Eye (tissue), 1 donor: ENCODE measurements at places on chromosomes 12 and 14.

- DNase-seq, result no peak
Measured at GRCh38 chr14:53412819-53413675, 259.9 kb upstream of the DDHD1 start.

- DNase-seq, result peak; percentile 17
Measured at GRCh38 chr14:59020382-59020781, 168.1 kb upstream of the DAAM1 start.

DNA sequence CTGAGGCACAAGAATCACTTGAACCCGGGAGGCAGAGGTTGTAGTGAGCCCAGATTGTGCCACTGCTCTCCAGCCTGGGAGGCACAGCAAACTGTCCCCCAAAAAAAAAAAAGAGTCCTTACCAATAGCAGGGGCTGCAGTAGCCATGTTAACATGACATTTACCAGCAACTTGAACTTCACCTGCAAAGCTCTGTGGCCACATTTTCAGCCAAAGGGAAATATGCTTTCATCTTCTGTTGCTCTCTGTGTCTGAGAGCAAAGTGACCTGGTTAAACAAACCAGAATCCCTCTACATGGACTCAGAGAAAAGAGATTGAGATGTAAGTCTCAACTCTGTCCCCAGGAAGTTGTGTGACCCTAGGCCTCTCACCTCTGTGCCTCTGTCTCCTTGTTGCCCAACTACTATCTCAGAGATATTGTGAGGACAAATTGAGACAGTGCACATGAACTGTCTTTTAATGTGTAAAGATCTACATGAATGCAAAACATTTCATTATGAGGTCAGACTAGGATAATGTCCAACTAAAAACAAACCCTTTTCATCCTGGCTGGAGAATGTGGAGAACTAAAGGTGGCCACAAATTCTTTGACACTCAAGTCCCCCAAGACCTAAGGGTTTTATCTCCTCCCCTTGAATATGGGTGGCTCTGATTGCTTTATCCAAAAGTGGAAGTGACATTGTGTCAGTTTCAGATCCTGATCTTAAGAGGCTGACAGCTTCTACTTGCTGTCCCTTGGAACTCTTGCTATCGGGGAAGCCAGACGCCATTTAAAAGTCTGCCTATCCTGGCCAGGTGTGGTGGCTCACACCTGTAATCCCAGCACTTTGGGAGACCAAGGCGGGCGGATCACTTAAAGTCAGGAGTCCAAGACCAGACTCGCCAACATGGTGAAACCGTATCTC, 24.7 kb upstream of the P2RX4 start:
- no peak for DNase-seq

- no peak for DNase-seq
Measured at GRCh38 chr12:62787611-62788010, 147.3 kb downstream of the PPM1H start.

DNA sequence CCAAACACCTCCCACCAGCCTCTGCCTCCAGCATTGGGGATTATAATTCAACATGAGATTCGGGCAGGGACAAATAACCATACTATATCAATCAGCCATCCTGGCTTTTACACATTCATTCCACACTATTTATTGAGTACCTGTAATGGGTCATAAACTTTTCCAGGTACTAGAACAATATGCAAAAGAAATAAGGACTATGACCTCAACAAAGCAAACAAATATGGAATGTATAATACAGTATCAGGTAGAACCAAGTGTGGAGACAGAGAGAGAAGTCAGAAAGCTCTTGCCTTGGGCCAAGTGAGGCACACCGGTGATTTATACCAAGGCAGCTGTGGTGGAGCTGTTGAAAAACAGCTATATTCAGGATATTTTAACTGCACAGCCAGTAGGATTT, 116.3 kb downstream of the TSPAN8 start:
- DNase-seq, result no peak

DNA sequence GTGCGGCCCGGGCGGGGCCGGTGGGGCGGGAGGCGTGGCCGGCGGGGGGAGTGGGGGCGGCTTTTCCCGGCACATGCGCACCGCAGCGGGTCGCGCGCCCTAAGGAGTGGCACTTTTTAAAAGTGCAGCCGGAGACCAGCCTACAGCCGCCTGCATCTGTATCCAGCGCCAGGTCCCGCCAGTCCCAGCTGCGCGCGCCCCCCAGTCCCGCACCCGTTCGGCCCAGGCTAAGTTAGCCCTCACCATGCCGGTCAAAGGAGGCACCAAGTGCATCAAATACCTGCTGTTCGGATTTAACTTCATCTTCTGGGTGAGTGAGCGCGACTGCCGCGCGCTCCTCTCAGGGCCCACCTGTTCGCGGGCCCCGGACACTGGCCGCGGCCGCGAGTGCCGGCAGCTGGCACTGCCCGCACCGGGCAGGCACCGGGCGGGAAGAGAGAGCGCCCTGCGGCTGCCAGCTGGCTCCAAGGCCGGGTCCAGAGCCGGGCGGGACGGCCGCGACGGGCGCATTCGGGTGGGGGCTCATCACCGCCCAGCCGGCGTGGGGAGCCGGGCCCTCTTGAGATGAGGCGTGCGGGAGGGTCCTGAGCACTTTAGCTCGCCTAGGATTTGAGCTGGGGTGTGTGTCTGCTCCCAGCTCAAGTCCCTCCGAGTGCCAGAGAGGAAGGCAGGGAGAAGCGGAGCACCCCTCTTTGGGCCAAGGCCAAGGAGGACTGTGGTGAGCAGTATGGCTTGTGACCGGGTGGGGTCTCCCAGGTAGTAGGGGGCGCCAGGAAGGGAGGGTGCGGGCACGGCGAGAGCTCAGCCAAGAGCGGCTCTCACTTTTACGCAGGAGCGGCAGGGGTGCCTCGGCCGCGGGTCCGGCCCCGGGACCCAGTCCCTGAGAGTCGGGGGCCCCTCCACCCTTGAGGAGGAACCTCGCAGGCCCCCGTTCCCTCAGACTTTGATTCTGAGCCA, at the start of gene CD9:
CD9 (plus strand) TSS at position 145 of the 957 bp plus-strand sequence; CDS start at position 245, 100 bp downstream.
- peak; percentile 63 for DNase-seq

GRCh38 chr12:13046964-13047363, 2.8 kb downstream of the FAM234B start:
- DNase-seq, result no peak

DNA sequence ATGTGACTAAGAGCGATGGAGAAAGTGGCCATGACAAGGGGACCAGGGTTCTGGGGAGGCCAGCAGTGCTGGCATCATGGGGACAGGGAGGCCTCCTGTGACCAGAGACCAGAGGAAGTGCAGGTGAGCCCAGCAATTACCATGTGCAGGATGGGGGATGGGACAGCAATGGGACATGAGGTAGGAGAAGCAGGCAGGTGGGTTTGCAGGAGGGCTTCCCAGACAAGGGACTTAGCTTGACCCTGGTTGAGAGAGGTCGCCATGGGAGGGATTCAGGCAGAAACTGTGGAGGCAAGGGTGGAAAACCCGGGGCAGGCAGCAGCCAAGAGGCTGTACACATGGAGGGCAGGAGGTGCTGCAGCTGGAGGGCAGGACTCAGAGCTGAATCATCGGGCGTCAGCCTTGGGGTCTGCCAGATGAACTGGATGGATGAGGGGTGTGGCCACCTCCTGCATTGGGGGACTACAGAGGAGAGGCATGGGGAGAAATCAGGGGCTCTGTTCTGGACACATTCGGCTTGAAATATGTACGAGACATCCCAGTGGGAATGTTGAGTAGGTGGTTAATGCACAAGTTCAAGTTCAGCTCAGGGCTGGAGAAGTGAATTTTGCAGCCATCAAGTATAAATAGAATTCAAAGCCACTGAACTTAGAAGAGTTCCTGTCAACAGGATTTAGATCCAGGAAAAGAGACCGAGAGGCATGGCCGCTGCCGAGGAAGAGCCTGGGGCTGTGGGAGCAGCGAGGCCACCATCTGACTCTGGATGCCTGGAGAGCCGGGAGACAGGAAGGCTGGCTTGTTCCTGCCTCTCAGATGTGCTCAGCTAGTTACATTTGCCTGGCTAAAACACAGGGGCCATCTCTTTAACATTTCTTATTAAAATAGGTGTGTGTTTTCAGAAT, 36.6 kb downstream of the SFSWAP start:
- no peak for DNase-seq

DNA sequence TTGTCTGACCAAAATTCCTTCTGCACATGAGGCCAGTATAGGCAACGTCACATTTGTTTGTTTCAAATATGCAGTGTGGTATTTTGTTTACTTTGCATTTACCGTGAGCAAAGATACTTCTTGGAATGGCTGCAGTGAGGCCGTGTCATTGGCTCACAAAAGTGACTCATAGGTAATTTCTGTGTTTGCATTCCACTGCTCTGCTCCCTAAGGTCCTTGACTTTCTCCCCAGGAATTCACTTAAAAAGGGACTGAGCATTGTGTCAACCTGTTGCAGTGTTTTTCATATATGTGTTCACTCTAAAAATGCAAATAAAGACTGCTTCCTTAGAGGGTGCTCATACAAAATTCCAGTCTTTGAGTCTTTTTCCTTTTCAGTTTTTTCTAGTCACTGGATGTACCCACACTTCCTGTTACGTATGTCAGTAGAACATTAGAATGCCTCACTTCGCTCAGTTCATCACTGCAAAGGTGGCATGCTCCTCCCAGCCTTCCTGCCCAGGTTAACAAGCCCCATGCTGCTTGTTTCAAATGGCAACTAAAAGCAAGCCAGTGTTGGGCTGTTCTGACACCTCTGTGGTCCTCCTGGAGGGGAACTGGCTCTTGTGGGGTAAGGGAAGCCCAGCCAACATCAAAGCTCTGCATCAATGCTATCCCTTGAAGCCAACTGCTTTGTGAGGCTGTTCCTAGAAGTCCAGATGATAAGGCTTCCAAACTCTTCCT, 9.1 kb downstream of the C12orf76 start:
- DNase-seq, result no peak

DNA sequence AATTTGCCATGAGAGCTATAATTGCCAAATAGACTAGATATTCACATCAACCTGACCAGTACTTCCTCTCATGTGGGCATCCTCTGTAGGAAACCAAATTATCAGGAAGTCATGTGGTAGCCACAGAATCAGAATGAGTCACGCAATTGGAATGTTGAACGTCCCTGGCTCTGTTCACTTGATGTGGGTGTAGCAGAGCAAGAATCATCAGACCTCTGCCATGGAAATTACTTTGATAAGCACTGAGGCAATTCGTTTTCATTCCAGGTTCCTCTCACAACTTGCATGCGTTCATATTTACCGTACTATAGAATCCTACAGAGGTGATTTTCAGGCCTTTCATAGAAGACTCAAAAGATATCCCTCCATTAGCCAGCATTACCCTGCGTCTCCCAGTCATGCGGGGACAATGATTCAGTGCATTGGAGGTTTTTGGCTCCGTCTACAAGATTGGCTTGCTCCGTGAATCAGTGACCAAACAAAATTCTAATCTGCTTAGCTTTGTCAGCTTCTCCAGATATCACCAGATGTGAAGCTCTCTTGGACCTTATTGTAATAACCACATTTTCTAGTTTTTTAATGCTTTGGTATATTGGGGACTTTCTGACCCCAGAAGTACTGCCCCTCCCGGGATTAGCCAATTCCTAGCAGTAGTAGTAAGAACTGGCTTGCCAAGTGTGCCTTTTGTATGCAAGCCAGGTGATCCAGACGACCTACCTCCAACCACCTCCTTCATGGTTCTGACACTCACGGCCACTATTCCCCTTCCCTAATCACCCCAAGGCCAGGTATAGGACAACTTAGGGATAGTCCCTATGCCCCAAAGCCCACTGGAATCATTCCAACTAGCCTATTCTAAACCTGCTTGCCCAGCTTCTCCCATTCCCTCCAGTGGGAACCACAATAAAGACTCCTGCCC, 133.4 kb downstream of the KICS2 start:
- DNase-seq, result peak; percentile 56

DNA sequence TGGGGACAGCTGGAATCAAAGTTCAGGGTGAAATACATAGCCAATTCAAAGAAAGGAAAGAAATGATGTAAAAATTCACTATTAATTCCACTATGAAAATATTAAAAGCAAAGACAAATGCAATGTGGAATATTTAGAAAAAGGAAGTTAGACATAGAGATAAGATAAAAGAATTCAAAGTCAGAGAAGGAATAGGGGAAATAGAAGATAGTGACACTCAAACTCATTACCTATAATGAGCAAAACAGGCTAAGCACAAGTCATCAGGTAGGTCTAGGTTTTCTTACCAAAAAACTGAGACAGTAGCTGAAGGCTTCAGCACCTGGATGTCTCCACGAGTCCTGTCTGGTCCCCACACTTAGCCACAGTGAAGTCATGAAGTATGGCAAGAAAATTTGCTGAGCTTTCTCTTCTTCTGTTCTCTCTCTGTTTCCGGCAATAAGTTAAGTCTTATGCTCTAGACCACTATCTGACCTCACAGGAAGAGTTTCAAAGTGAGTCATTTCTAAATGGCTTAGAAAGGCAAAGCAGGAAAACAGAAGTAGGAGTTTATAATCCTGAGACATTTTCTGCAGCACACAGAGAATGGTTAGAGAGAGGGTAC, at the start of gene C3AR1:
C3AR1 (minus strand) TSS at position 369 of the 604 bp plus-strand sequence. CDS start 6,174 bp downstream, outside the sequence.
- no peak for DNase-seq

DNA sequence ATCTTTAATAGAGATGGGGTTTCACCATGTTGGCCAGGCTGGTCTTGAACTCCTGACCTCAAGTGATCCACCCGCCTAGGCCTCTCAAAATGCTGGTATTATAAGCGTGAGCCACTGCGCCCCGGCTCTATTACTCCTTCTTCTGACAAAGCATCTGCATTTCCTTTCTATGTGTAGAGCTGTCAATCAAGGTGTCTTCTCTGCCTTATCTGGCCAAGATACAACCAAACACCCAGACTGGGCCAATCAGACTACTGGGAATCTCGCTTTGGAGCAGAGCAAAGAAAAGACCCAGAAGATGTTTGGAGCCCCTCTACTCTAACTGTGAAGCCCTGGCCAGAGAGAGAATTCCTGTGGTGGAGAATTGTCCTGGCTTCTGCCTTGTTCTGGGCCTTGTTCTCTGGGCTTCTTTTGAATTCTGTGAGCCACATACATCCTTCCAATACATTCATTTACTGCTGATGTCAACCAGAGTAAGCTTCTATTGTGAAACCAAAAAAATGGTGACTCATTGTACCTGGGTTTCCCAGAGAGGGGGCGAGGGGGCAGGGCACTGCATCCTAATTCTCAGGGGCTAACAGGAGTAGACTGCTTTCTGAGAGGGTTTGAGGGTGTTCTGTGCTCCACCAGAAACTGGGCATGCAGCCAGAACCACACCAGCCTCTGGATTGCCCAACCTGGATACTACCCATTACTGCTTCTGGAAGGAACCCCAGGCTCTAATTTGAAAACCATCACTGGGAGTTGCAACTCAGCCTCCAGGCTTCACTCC, 18.8 kb upstream of the FLVCR2 start:
- DNase-seq, result no peak

GRCh38 chr12:3622021-3622821, 130.7 kb downstream of the CRACR2A start:
- DNase-seq, result no peak

DNA sequence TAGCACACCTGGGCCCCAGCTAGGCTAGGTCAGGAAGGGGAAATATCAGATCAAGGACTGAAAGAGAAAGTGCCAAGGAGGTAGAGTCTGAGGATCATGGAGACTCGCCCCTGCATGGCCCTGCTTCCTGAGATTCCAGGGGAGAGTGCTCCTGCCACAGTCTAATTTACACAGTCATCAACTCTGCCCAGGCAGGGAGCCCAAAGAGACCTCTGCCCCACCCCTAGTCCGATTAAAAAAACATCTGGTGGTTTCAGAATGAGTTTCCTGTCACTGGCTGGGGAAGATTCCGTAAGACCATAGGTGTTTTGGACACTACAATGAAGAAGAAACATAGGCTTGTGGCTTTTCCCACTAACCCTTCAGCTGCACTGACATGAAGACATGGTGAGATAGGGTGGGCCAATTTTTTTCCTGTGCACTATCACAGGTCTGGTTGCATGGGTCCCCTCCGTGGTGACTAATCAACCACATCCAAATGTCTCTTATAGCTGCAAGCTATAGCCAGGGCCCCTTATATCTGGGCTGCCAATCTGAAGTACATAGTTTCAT, 31.5 kb upstream of the GZMB start:
- DNase-seq, result no peak
